RWPE2 (cell line): ENCODE measurements at places on chromosomes 5 and 9.

DNA sequence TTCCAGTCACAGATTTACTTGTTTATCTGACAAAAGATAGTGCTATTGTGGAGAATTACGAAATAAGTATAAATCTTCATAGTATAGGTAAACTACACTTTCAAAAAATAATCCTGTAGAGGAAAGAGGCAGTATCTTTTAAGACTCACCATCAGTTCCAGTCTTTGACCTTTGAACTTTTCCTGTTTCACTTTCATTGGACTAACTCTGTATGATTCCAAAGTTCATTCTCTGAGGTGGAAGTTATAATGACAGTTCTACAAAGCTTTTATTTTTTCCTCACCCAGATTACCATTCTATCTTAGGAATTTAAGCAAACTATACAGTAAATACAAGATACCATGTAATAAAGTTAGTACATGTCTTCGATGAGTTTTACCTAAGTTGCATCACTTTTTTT lies 901.3 kb upstream of the SEMA6A start:
- DNase-seq = no peak

GRCh38 chr9:79757074-79757473 lies 185.3 kb downstream of the TLE4 start:
- DNase-seq = no peak

- no peak for DNase-seq
Observed at GRCh38 chr5:142390334-142390733, 65.5 kb upstream of the SPRY4 start.

- DNase-seq = no peak
Observed at GRCh38 chr9:94581728-94582127, 11.9 kb downstream of the FBP2 start.

DNA sequence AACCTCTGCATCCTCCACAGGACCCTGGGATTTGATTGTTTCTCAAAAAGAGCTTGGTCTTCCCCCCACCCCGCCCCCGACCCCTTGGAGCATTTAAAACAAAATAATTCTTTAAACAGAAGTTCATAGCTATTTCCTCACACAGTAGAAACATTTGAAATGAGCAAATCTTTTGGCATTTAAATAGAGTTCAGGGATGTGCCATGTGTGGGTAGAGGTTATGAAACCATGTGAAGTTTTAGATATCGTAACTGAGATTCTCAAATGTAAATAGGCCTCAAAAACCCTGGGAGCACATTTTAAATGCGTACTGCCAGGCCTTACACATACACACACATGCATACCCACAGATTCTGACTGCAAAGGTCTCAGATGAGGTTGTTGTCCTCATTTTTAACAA lies 66.5 kb downstream of the EPB41L4B start:
- DNase-seq = no peak

DNA sequence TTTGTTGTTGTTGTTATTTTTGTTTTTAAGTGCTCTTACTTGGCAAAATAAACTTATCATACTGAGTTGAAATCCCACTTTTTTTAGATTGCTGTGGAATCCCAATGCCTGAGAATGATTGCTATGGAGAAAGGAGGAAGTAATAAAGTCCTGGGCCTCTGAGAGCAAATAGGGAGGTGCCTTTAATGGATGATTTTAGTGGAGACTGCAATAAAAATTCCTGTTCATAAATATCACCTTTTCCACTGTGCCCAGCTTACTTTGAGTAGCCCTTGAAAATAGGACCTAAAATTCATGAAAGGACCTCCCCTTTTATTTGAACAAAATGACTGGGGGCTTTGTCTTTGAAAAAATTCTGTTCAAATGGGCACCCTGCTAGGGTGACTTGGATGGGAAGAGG lies 21.8 kb upstream of the ANKH start:
- no peak for DNase-seq

GRCh38 chr9:108844391-108844790 lies 11.4 kb downstream of the ACTL7B start:
- DNase-seq = no peak

DNA sequence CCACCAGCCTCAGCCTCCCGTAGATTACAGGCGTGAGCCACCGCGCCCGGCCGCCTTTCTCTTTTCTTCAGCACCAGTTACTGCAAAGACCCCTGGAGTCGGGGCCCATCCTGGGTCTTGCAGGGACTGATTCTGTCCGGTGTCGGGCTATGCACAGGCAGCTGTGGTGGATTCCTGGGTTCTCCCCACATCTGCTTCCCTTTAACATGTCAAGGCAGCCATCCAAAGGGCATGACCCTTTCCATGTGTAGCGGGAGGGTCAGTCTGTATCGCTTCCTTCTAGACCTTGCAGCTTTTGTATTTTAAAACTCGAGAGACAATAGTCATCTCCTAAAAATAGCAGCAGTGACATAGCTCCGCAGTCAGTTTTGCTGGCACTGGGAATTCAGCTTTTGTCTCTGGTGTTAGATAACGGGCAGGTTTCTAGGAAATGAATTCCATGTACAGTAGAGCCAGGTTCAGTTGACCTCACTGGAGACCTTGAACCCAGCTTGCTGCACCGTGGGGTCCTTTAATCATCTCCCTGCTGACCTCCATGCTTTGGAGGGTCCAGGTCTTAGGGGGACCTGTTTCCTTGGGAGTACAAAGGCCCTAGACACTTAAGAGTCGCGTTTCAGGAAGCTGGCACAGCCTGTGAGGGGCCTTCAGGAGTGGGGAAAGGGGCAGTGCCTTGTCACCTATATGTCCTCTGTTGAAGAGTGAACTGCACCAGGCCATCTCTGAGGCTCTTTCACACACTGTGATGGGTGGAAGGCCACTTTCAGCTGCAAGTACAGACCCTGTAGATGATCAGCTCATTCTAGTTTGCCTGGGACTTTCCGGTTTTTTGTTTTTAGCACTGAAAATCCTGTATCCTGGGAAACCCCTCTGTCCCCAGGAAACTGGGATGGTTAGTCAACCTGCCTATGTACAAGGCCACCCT lies 13.8 kb downstream of the ANKRD33B start:
- DNase-seq = no peak

GRCh38 chr5:43729846-43730478 lies 127.0 kb downstream of the NNT start:
- DNase-seq = no peak

DNA sequence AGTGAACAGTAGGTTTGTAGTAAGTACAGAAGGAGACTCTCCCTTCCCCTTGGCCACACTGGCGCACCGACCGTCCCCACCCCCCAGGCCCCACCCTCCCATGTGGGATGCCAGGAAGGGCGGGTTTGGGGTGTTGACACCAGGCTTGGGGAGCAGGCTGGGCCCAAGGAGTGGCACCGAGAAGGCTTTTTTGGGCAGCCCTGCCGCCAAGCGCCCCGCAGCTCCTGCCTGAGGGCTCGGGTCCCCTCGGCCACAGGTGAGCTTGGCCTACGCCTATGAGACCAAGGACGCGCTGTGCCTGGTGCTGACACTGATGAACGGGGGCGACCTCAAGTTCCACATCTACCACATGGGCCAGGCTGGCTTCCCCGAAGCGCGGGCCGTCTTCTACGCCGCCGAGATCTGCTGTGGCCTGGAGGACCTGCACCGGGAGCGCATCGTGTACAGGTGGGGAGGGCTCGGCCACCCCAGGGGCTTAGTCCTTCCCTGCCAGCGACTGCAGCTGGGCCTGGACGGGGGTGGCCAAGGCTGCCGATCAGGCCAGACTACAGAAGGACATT lies 7.3 kb downstream of the GRK6 start:
- DNase-seq = peak; percentile 75

DNA sequence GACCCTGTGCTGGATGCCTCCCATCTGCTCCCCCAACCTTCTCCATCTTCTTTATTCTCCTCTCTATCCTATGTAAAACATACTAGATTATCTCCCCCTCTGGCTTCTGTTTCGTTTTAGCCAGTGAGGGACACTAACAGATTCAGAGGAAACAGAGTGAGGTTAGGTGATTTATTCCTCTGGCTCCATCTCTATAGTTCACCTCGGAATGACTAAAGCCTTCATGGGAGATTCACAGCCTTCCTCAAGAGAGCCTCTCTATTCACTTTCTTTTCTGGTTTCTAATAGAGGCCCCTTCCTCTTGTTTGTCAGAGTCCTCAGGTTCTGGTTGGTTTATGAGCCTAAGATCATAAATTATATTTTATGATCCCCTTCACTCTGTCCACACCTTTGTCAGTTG lies 633.1 kb upstream of the TYRP1 start:
- no peak for DNase-seq

DNA sequence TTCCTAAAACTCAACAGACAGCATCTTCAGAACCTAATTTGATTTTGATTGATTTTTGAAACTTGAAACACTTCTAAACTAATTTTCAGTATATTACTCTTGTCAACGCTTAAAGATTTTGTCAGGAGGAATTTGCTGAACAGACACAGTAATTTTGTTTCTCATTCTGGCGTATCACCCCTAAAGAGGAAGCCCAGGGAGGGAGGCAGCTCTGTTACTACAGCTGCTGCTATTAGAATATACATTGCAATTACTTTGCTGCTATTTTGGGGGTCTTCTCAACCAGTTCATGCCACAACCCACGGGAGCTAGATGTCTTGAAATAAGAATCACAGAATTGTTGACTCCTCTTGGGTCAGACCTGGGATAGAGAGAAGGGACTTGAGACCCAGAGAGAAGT lies 122.6 kb downstream of the TLR4 start:
- no peak for DNase-seq

DNA sequence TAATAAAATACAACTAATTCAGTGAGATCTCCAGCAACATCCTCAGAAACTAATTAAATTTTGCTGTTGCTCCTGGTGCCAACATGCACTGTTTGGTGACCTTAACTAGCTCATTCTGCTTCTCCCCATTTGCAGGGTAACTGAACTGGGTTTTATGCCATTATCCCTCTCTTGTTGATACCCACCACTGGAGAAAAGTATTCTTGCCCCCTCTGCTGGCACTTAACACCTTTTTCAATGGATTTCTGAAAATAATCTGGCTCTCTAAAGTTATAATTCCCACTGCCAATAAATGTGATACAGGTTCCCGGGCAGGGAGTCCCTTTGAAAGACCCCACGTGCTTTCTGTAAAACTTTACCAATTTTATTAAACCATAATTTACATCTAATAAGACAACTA lies 394.3 kb downstream of the OSTF1 start:
- DNase-seq = no peak

GRCh38 chr5:124707520-124707919 lies 38.9 kb downstream of the ZNF608 start:
- no peak for DNase-seq

DNA sequence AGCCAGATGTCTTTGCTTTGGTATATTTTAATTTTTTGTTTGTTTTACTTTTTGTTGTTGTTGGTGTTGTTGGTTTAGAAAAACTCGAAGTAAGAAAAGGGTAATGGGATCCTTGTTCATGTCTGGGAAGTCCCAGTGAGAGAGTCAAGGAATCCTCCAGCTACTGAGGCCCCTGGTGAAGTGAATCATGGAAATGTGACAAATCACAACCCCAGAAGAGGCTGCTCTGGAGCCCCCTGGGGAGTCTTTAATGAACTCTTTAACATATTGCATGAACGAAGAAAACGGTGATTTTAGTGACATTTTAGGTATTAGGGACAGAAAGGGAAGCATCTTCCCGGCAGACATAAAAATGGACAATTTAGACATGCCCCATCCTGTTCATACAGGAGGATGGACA lies 41.3 kb downstream of the TMEM174 start:
- no peak for DNase-seq
